ENCODE measurements at places on chromosomes 2 and 18. TPM values are rescaled to one million over a fixed set of nuclear protein-coding genes. Genes with fewer than 3 reads are reported as not detected.
A peak's percentile ranks its signal among the peaks of the same experiment; 100 is the strongest.

DNA sequence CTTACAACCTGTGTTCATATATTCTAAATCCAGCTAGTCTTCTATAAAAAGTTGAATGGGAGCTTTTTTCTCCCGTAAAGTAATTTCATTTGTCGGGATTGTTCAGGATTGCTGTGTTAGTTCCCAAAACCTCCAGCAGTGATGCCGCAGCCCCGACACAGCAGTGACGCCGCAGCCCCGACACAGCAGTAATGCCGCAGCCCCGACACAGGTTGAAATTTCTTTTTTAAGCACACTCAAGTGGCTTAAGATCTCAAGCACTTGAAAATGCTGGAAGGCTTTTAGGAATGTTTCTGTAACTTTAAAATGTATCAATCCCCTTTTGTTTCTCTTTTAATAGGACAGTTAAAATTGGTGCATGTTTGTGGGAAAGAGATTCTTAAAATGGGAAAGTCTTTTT, 145.4 kb downstream of the DCDC2C start:
- no peak for DNase-seq

GPR45 gene
- total RNA-seq: not detected

GRCh38 chr18:49628119-49628518, 66.3 kb downstream of the LIPG start:
- no peak for DNase-seq

- no peak for DNase-seq
Observed at GRCh38 chr18:9731380-9731779, 23.3 kb downstream of the RAB31 start.

GBX2 gene
- not detected for total RNA-seq

CBLN2 gene
- 2.0 TPM for total RNA-seq

ZSCAN30 gene
- 29.5 TPM for total RNA-seq

DNA sequence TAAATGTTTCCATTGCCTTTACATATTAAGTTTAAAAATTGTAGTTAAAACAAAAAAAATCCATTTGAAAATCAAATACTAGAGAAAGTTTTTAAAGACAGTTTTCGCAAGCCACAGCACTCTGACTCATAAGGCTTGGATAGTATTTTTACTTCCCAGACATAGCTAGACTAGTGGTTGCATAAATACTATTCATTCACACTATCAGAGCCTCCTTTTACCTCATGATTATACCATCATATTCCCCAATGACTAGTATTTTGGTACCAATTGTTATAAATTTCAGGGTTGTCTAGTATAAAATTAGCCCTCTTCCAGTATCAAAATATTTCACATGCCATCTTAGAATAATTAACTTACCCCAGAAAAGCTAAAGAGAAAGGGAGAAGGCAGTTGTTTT, 393.5 kb downstream of the ERBB4 start:
- peak; percentile 34 for DNase-seq

- peak; percentile 21 for DNase-seq
Observed at GRCh38 chr2:8607606-8608005, 74.2 kb upstream of the ID2 start.

LBX2 gene
- 0.80 TPM for total RNA-seq

DNA sequence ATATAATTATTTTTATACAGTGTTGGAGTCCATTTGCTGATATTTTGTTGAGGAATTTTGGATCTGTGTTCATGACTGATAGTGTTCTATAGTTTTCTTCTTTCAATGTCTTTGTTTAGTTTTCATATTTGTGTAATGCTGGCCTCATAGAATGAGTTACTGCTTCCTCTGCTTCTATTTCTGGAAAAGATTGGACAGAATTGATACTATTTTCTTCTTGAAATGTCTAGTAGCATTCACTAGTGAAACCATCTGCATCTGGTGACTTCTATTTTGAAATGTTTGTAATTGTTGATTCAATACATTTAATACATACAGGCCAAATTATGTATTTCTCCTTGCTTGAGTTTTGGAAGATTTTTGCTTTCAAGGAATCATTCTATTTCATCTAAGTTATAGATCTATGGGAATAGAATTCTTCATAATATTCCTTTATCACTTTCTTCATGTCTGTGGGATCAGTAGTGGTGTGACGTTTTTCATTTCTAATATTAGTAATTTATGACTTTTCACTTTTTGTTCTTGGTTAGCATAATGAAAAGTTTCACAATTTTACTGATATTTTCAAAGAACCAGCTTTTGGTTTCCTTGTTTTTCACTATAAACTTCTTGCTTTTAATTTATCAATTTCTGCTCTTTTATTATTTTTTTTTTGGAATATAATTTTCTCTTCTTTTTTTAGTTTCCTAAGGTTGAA, 509.9 kb upstream of the VRK2 start:
- no peak for DNase-seq

DNA sequence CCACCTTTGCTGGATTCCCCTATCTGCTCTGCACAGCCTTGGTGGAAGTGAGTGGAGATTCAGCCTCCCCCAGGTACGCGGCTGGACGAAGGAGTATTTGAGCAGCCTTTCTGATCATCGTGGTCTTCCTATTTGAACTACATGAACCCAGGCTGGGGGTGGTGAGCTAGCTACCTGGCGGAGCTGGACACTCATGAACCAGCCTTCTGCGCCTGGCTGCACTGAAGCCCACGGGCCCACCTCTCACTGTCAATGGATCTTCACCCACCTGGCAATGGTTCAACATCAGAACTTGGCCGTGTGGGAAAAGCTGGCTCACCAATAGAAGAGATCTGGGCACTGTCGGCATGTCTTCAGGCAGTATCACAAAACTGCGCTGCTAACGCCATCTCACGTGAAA, 35.4 kb downstream of the ANKMY1 start:
- no peak for DNase-seq

DNA sequence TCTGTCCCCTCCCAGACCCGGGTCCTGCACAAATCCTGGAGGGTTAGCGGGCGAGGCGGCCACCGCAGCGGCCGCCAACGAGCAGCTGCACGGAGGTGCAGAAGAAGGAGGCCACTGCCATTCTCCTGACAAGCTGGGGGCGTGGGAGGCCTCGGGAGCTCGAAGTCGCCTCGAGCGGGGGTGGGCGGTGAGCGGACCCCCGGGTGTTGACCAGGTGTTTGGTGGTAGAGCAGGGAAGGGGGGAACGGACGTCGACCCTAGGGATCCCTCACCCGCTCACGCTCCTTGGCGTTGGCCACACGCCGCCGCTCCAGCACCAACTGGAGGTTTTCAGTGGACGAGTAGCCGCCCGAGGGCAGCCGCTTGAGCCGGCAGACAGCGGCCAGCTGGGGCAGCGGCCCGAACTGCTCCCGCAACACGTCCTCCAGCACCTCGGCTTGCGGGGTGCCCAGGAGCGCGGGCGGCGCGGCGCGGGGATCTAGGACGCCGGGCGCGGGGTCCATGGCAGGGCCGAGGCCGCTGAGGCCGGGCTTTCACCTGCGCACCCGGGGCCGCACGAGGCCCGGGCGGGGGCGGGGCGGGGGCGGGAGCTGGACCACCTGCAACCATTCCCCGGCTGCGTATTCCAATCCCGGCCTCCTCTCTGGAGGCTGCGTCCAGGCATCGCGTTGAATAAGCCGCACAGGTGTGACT, at the start of gene FIGLA:
Gene FIGLA, minus strand, starts transcription at position 508 of the 693 bp plus-strand sequence. Its CDS starts 5 bp downstream, at position 503.
- DNase-seq: no peak

DNA sequence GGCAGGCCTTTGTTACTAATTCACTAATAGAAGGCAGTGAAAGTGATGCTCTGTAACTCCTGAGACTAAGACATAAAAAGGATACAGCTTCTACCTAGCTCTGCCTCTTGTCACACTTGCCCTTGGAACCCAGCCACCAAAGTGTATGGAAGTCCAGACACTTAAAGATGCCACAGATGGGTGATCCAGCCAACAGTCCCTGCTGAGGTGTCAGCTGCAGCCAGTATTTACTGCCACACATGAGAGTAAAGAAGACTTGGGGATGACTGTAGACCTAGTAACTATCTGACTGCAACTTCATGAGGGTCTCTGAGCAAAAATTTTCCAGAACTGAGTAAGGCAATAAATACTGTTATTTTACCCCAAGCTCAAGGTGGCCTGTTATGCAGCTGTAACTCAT, 8.8 kb downstream of the IMMT start:
- peak; percentile 8 for DNase-seq

SPR gene
- total RNA-seq: 16.3 TPM

FHOD3 gene
- 347 TPM for total RNA-seq

MTCL1 gene
- total RNA-seq: 4.7 TPM

DNA sequence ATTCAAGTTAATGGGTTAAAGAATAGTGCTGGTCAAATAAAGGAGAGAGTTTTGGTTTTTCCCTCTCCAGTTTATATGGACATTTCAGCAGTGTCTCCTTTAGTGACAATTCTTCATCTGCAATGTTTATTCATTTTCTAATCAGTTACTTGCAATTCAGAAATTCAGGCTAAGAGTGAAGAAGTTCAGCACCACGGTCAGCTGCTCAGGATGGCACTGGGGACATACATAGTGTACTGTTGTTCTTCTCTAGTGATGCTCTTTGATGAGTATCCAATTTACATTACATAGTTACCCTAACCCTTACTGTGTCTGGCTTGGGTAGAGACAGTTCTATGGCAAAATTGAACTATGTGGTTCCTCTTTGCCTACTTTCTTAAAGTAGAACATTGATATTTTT, 412.7 kb downstream of the CNTNAP5 start:
- DNase-seq: peak; percentile 66

DNA sequence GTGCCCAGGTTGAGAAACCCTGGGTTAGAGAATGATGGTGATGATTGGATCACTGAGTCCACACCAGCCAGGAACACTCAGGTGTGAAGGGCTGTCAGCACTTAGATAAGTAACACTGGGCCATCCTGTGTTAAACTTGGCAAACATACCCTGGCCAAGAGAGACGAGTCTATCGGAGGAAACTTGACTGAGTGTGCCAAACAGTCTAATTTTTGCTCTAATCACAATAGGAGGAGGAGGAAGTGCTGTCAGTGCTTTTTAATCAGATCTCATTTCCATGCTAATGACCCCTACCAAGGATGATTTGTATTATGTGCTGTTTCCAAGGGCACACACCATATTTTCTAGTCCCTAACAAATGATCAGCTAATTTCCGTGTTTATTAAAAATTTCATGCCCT, 63.8 kb upstream of the SEC11C start:
- DNase-seq: no peak

DNA sequence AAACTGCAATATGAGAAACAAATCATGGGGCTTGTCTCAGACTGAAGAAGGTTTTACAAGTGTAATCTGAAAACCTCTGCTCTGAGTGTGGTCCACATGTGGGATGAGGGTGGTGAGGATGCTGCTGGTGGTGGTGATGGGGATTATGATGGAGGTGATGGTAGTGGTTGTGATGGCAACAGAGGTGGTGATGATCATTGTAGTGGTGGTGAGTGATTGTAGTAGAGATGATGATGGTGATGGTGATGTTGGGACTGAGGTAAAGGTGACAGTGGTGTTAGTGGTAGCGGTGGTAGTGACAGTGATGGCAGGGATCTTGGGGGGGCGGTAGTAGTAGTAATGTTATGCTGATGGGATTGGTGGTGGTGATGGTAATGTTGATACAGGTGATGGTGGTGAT, 217.8 kb downstream of the ANAPC1 start:
- no peak for DNase-seq

- DNase-seq: peak; percentile 49
Observed at GRCh38 chr2:217062768-217063167, 202.9 kb upstream of the TNP1 start.

ALPG gene
- not detected for total RNA-seq

TPRKB gene
- total RNA-seq: 28.9 TPM

DNA sequence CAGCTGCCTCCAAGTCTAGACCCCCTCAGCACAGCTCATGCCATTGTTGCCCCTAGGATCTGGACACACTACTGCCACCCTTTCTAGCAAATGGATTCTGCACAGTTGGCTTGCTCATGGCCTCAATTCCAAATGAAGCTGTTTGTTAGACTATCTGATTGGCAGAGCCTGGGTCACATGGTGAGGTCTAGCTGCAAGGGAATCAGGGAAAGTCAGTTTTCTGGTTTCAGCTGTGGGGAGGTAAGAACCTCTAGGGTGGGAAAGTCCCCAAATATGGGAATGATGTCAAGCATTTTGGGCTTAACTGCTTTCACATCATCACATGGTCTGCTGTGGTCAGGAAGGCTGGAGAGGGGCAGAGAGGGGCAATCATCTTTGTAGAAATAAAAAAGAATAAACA, 150.4 kb upstream of the ITGA6 start:
- DNase-seq: no peak

Data from cardiac muscle cell (in vitro differentiated cells and primary cell).